Posterior cingulate gyrus (tissue), 11 donors: ENCODE measurements at places on chromosomes 12 and 14.

- DNase-seq: no peak
These were observed 82.9 kb downstream of the NEDD1 start for GRCh38 chr12:96989916-96990315.

GRCh38 chr12:100331871-100332270 is 25.0 kb upstream of the SLC17A8 start:
- DNase-seq: no peak

GRCh38 chr14:93804654-93805053 is 16.4 kb upstream of the PRIMA1 start:
- DNase-seq: no peak

GRCh38 chr14:21047378-21047781 is 5.2 kb downstream of the RNASE7 start:
- no peak for DNase-seq

GRCh38 chr12:102879144-102879763 is 37.8 kb downstream of the PAH start:
- DNase-seq: peak; percentile 65

DNA sequence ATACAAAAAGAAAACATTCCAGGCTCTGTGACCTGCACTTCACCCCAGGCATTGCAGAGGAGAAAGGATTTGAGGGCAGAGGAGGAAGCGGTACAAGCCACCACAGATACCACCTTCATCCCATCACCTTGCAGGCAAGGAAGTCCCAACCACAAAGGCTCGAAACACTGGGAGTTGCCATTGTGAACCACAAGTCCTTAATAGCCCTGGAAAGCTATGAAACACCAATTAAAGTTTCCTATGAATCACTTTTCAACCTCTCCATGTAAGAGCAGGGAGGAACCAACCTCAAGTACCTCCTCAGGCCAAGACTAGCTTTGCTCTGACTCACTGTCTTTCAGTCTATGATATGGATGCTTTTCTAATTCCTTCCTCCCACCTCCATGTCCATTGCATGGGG is 27.0 kb downstream of the MAP3K9 start:
- no peak for DNase-seq

GRCh38 chr14:56807386-56808109 is 2.7 kb downstream of the OTX2 start:
- no peak for DNase-seq

GRCh38 chr14:101033446-101034165 is 130.1 kb upstream of the RTL1 start:
- DNase-seq: peak; percentile 5

- DNase-seq: no peak
These were observed 85.7 kb upstream of the E2F7 start for GRCh38 chr12:77151030-77151429.

GRCh38 chr14:55288439-55288838 is 17.2 kb downstream of the FBXO34 start:
- DNase-seq: no peak

DNA sequence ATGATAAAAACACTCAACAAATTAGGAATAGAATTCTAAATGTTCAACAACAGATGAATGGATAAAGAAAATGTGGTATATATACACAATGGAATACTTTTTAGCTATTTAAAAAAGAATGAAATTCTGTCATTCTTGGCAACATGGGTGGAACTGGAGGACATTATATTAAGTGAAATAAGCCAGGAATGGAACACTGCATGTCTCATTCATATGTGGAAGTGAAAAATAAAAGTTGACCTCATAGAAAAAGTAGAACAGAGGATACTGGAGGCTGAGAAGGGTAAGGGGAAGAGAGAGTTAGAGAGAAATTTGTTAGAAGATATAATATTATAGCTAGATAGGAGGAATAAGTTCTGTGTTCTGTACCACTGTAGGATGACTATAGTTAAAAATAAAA is 35.8 kb upstream of the ZFP36L1 start:
- DNase-seq: no peak

GRCh38 chr14:74867673-74868072 is 8.3 kb downstream of the PROX2 start:
- DNase-seq: peak; percentile 42
